Activated CD4-positive, alpha-beta T cell treated with anti-CD3 and anti-CD28 coated beads for 24 hours (primary cell): ENCODE measurements at places on chromosomes 4 and X.

DNA sequence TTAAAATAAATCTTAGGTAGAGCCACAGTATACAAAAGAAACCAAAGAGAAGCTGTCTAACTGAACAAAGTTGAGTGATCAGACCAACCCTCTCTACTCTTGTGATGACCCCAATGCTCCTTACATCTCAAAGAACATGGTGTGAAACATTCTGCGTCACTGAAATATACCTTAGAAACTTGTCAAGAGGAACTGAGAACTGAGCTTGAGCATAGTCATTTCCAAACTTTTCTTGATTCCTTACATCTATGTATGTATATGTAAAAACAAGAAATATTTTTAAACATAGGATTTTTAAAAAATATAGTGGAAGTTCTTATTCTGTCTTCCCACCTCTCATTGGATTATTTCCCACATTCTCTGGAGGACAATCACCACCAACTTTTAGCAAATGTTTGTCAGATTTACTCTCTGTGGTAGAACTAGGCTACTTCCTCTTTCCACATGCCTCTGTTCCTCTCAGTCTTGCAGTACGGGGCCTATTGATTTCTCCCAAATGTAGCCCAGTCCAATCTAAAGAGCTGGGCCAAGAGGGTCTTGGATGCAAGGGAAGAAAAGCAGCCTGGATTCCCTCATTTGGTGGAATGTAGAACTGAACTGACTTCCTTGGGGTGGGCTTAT, 98.2 kb upstream of the HHIP start:
- no peak for DNase-seq

- no peak for DNase-seq
These were observed 474.4 kb upstream of the MAGEB18 start for GRCh38 chrX:25663701-25664100.

- DNase-seq = no peak
These were observed 69.7 kb upstream of the PPARGC1A start for GRCh38 chr4:23959396-23960148.

DNA sequence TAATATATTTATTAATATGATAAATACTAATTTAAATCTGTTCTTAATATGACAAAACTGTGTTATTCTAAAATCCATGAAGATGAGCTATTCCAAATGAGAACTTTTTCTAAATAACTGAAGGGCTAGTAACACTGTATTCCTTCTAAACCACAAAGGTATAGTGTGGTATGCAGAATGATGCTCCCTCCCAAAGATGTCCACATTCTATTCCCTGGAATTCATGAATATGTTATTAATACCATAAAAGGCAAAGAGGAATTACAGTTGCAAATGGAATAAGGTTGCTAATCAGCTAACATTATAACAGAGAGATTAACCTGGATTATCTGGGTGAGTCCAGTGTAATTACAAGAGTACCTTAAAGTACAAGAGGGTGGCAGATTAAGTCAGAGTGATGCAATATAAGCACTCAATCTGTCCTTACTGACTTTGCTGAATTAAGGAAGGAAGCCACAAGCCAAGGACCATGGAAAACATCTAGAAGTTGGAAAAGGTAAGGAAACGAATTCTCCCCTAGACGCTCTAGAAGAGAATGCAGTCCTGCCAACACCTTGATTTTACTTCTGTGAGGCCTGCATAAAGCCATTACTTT, 20.7 kb upstream of the MAB21L2 start:
- no peak for DNase-seq

- no peak for DNase-seq
These were observed 88.2 kb downstream of the PHOX2B start for GRCh38 chr4:41660352-41660751.

DNA sequence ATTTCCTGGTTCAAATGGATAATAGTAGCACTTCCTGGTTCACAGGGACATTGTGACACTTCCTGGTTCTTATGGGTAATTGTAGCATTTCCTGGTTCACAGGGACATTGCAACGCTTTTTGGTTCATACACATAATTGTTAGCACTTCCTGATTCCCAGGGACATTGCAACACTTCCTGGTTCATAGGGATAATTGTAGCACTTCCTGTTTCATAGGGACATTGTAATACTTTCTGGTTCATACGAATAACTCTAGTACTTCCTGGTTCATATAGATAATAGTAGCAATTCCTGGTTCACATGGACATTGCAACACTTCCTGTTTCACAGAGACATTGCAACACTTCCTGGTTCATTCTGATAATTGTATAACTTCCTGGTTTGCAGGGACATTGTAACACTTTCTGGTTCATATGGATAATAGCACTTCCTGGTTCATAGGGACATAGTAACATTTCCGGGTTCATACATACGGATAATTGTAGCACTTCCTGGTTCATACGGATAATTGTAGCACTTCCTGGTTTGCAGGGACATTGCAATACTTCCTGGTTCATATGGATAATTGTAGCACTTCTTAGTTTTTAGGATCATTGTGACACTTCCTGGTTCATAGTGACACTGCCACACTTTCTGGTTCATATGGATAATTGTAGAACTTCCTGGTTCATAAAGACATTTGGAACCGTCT, 61.6 kb upstream of the CD99 start:
- DNase-seq = no peak

- no peak for DNase-seq
These were observed 129.4 kb downstream of the CNKSR2 start for GRCh38 chrX:21503593-21503992.

- no peak for DNase-seq
These were observed 438.9 kb downstream of the NAF1 start for GRCh38 chr4:162727766-162728165.

- DNase-seq = no peak
These were observed 25.4 kb upstream of the METAP1 start for GRCh38 chr4:98969878-98970785.

- no peak for DNase-seq
These were observed 193.6 kb downstream of the SLC39A8 start for GRCh38 chr4:102151696-102152095.

GRCh38 chrX:348461-349117, 30.0 kb upstream of the GTPBP6 start:
- DNase-seq = no peak

DNA sequence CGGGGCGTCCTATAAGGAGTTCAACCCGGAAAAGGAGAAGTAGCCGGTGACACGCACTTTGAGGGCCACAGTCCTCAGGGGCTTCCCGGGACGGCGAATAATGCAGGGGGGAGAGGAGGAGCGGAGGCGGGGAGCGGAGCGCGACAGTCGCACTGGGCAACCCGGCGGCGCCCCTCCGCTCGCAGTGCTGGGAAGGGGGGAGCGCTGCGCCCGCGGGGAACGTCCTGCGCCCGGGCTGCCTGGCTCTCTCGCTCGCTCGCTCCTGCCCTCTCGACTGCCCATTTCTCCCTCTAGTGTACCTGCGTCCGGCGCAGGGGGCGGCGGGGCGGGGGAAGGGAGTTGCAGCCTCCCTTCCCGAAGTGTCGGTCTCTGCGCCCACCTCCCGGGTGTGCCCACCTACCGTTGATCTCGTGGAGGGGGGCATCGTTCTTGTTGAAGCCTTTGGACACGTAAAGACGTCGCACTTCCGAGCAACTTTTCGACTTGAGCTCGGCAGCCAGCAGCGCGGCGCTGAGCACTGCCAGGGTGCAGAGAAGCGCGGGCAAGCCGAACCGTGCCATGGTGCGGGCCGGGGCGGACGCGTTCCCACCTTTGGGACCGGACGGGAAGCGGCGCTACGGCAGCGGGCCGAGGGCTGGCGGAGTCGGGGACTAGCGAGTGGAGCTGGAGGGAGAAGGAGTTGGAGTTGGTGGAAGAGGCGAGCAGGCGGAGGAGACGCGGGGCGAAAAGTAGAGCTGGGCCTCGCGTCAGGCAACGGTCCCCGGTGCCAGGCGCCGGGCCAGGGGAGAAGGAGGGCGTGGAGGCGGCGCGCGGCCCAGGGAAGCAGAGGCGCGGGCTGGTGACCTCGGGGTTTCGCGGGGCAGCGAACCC, 648 bp downstream of the GPC4 start:
- no peak for DNase-seq

DNA sequence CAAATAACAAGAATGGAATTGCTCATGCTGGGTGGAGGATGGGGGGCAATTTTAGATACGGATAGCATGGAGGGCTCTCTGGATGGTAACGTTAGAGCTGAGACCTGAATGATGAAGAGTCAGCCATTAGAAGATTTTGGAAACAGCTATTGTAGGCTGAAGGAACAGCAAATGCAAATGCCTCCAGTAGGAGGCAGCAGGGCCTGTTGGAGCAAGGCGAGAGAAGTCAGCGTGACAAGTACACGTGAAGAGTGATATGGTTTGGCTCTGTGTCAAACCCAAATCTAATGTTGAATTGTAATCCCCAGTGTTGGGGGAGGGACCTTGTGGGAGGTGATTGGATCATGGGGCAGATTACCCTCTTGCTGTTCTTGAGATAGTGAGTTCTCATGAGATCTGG, 59.3 kb upstream of the SOD3 start:
- no peak for DNase-seq

GRCh38 chr4:40316333-40316781, 18.8 kb upstream of the CHRNA9 start:
- no peak for DNase-seq

DNA sequence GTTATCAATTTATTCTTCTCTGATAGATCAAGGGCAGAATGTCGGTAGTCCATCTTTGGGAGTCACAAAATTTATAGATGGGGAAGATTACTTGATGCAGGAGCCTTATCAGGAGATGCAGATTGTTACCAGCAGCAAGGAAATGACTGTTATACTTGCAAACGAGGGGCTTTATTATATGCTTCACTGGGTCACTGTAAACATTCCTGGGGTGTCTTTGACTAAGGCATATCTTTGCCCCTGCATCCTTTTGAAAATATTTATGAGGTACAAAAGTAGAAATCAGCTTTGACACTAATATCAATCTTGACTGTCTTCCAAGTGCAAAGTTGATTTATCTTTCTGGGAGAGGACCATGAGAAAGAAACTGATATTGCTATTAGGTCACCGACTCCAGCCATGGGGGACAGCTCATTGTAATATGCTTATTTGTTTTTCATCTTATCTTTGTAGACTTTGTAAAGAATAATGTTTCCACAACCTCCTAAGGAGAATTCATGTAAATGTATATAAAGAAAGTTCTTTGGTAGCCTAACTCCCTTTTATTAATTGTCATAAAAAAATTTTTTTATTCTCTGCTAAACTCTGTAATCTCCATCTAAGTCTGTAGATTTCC, 177.3 kb upstream of the EMCN start:
- DNase-seq = no peak

DNA sequence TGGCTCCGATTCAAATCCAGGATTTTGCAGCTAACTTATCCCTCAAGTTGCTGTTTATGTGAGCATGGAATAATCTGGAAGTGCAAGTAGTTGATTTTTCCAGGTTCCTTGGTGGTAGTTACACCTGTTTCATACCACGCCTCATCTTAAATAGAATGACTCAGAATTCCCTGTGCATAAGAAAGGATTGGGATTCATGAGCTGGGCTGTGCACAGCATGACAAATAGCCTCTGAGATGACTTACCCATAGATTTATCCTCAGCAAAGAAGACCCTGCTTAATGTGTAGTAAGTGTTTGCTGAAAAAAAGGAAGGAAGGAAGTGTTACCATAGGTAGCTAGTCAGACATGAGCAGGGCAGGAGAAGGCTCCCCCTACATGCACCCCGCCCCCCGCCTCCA, 777.7 kb upstream of the ADGRL3 start:
- no peak for DNase-seq

DNA sequence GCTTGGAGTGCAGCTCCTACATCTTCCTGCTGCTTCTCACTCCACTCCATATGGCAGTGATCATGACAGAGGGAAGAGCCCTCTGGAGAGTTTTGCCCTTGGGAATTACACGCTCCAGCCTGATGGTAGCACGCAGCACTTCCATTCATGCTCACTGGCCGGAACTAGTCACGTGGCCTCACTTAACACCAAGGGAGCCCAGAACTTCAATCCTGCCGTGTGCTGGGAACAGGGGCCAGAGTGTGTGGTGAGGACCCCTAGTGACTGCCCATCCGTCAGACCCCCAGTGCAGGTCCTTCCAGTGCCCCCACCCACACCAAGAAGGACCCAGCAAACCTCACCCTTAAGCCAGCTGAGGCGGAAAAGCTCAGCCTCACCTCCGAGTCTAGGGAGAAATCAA, 230.7 kb downstream of the EVC2 start:
- no peak for DNase-seq

DNA sequence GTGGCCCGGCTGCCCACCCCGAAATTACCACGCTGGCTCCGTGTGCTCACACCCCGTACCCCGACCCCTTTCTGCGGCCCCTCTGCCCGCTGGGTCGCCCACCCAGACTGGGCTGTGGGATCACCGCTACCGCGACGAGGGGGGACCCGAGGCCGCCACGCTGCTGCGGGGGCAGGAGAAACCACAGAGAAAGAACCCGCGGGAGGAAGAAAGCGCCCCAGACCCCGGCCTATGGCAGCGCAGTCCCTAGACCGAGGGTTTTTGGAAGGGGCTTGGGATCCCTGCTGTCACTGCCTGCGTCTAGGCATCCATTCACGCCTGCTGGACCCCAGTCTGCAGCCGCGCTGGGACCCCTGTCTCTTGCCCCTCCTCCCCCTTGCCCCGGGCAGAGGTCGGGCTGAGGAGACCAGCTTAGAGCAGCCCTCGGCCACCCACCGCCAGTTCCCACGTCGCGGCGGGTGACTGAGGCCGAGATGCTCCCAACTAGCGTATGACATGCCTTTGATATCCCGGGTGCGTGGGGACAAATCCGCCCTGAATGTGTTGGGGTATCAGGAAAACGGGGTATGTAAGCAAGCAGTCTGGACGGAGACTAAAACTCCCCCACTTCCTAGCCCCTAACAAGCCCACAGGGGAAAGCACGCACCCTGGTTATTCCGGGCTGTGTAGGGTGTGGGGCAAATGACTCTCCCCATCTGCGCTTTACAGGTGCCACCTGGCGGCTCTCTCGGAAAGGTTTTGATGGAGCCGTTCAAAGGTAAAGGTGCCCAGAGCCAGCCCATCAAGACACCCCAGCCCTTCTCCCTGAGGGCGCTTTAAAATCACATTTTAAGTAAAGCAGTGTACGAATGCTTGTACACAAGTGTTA, 862 bp upstream of the INPP4B start:
- peak; percentile 58 for DNase-seq

DNA sequence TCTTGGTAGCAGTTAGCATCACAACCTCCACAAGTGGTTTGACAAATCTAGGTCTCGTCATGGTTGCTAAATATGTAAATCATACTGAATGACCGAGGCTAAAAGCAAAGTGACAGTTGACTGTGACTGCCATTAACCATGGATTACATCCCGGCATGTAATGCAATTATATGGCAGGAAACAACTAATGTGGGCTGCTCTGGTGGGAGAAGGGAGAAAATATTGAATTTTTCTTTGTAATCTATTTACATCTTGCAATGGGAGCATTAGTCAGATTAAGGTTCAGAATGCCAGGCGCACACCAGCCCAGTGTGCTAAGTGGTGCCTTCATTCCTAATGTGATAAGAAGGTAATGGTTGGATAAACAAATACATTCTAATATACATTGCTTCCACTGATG, 35.8 kb downstream of the UNC5C start:
- no peak for DNase-seq

- DNase-seq = no peak
These were observed 138.3 kb downstream of the PCDH18 start for GRCh38 chr4:137394018-137394417.

DNA sequence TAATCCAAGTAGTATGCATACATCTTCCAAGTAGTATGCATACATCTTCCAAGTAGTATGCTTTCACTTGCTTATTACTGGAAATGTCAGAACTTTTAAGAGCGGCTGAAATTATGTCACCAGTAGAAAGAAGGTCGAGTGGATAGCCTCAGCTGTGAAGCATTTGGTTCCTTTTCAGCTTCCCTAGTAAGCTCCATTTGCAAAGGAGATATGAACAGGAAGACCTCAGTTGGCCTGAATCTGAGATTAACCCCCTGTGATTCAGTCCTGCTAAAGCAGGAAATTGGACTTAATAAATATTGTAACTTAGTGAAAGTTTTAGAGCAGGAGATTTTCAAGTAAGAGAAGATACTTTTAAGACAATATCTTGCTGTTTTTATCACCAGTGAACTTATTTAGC, 48.1 kb downstream of the PCDH7 start:
- no peak for DNase-seq
